ENCODE measurements at places on chromosomes 1 and 21.

GRCh38 chr1:114495486-114495885 lies 15.5 kb downstream of the TRIM33 start:
- no peak for DNase-seq

DNA sequence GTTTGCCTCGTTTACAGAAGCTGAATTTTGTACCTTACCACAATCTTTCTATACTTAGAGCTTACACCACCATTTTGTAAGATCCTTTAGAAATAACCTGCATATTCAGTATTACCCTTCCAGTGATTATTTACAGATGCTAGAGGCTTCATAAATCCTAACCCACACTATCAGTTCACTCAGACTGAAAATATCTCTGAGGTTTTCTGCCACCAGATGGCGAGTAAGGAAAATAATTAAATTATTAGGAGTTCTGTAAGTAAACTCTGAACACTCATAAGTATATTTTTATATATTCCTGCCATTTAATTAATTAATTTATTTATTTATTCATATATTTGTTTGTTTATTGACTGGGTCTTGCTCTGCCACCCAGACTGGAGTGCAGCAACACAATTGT lies 1635.2 kb downstream of the PLA2G4A start:
- peak; percentile 12 for DNase-seq

- no peak for DNase-seq
Measured at GRCh38 chr1:233700338-233700737, 86.4 kb downstream of the KCNK1 start.

- peak; percentile 95 for DNase-seq
Measured at GRCh38 chr1:232046451-232047306, 420.1 kb downstream of the DISC1 start.

DNA sequence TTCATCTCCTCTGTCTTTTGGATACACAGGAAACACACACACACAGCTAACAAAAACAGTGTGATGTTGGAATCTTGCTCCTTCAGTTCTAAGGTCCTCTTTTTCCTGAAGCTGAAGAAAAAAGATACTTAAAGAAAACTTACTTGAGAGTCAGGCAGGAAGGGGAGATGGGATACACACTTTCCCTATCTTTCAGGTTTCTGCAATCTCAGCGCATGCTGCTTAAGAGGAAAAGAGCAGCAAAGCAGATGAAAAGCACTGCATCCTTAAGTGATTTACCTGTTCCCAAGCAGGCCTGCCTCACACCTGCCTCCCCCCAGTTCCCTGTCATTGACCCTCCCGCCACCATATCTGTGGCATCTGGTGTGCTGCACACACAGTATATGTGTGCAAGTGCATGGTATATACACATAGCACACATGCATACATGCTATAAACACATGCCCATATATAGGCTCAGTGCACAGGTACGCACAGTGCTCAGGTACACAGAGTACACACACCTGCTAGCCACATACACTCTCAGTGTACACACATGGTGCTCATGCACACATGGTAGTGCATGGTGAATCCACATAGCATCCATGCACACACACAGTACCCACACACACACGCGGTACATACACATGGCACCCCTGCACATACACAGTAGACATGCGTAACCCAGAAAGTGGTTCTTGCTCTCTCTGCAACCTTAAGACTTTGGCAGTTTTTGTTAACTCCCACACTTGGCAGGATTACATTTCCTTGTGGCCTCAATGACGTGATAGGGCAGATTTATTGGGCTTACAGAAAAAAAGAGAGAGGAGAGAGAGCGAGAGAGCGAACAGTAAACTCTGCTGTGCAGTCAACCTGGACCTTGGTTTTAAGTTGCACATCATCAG lies 166.9 kb downstream of the TOMM20 start:
- peak; percentile 87 for DNase-seq

GRCh38 chr1:55428944-55429931 lies 214.1 kb upstream of the USP24 start:
- DNase-seq = peak; percentile 29

DNA sequence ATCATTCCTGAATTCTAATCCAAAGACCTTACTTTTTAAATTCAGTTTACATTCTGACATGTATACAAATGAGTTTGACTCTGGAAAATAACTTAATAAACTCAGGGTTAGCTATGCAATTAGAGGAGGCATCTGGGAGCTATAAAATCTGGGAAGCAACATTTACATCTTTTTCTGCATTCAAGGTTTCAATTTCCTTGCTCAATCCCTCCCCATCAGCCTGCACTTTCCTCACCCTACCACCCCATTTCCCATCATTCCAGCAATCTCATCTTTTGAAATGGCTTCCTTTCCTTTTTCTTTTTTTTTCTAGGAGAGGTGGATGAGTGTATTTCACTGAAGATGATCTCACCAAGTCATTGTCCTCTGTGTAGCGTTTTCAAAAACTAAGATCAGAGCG lies 65.3 kb upstream of the BEND5 start:
- DNase-seq = no peak

DNA sequence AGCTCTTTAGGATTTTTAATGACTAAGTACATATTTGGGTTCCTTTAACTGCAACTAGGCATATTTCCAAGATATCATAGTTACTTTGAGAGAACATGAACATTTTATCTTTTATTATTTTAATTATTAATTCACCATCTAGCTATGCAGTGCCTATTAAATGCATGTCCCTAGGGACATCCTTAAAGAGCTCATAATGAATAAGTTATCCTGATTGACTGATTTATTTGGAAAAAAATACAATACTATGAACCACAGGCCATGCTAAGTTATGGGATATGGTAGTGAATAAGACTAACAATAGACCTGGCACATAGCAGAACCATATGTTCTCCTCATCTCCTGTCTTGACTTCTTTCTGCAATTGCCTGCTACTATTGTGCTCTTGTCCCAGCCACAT lies 16.4 kb upstream of the C1orf105 start:
- DNase-seq = no peak

DNA sequence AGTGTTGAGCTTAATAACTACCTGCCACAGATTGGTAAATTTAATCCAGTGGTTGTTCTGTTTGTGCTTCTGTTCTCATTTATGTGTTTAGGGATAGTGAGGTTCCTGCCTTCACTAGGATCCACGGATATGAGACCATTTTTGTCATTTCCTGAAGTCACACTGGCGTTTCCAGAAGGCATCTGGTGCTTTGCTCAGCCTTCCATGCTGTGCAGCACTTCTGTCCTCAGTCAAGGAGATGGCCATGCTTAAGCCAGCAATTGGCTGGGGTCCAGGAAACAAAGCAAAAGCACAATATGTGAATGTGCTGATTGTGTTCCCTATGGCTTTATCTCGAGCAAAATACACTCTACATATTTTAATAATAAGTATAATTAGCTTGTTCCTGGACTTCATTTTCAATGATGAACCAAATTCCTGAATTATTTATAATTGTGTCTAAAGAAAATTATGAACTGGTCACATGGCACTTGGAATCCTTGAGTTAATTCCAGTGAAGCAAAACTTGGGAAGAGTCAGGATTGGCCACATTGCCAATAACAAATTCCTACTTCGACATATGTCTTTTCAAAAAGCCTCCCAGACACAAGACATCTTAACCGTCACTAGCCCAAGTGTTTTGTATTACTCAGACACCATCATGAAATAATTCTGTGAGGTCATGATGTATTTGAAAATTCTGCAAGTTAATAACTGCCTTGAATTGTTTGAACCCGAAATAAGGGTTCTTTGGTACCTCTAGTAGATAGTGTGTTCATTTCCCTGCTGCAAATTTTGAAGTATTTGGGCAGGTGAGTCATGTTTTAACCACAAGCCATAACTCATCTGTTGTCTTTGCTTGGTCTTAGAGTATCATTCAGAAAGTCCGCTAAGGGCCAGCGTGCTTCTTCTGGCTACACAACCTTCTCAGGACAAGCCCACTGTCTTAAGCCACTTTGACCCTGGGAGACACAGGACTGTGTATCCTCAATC lies 412.4 kb downstream of the DISC1 start:
- DNase-seq = peak; percentile 67

- peak; percentile 26 for DNase-seq
Measured at GRCh38 chr21:34844013-34844923, 175.5 kb downstream of the CLIC6 start.

GRCh38 chr1:154608397-154609270 lies 648 bp upstream of the ADAR start:
- peak; percentile 82 for DNase-seq

- no peak for DNase-seq
Measured at GRCh38 chr1:43586136-43586731, 55.6 kb downstream of the PTPRF start.

DNA sequence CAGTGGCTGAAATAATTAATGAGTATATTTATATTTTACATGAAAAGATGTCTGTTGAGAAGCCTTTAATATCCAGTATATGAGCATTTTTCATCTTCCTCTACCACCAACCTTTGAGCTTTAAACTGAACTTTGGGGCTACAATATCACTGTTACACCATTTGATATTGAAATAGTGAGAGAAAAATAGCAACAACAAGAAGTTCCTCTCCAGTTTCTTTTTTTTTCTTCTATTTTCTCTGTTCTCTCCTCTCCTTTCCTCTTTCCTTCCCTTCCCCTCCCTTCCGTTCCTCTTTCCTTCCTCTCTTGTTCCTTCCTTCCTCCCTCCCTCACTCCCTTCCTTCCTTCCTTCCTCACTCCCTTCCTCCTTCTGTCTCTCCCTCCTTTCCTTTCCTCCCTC lies 1591.4 kb downstream of the PLA2G4A start:
- no peak for DNase-seq

DNA sequence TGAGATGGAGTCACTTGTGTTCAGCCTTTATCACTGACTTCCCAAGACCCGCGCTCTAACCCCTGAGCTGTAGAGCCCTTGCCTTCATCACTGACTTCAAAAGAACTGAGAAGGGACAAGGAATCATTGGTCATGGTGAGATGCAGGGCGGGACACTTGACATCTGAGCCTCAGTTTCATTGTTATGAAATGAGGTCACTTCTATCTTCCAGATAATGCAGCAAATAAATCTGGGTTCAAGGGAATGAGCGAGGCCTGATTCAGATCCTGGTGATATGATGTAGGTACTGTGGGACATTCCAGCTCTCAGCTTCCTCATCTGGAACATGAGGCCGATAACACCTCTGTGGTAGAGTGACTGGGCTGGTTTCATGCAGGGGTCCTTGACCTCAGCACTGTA lies 13.8 kb downstream of the KAZN start:
- DNase-seq = no peak

- no peak for DNase-seq
Measured at GRCh38 chr1:53450225-53450624, 9.0 kb upstream of the DMRTB1 start.

DNA sequence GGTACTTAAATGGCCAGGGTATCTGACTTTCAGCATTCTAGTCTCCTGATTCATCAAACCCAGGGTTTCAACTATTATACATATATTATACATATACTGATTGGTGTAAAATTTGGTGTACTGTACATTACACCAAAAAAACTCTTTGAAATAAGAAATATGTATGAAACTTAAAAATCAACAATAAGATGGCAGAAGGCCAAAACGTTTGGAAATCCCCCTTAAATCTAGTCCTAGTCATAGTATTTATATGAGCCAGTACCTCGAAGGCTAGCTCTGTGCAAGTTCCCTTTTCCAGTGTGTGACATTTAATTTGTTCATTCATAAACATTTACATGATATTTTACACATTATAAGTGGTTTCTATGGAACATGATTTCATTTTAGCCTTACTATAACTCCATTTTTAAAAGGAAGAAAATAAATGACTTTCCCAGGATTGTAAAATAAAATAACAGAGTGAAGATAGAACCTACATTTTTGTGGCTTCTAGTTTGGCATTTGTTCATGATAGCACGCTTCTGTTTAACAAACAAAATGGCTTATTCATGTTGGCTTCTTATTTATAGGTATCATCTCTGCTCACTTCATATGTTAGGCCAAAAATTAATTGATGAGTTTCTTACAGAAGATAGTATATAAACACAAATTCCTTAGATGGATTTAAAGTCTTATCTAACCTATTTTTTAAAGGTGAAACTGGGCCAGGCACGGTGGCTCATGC lies 18.8 kb upstream of the ZNF281 start:
- DNase-seq = no peak

All from lung (tissue), 17 donors.